ENCODE measurements at places on chromosomes 3 and 15. TPM values are rescaled to one million over a fixed set of nuclear protein-coding genes. Genes with fewer than 3 reads are reported as not detected.

DNA sequence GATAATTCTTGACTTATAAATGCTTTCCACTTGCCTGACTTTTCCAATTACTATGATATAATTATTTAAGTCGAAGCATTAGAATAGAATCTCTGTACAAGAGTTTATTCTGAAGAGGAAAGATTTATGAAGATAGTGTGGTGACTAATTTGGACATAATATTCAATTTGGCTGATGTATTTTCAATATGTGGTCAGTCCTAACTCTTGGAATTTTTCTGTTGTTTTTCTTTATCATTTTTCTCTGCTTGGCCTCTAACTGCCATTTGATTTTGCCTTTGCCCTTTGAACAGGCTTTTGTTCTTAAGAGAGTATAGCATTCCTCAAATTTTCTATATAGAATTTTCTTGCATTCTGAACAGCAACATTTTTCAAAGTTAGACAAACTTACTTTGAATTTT lies 2.6 kb upstream of the MDFIC2 start:
- no peak for DNase-seq

- no peak for DNase-seq
These were observed 125.0 kb upstream of the ROPN1 start for GRCh38 chr3:124116906-124117305.

GRCh38 chr3:182078316-182078715 lies 366.6 kb downstream of the SOX2 start:
- DNase-seq, result no peak

The BOC gene
- total RNA-seq, result 12.6 TPM

The PARP15 gene
- total RNA-seq, result 3.5 TPM

GRCh38 chr15:41648770-41649169 lies 11.4 kb upstream of the MGA start:
- DNase-seq, result no peak

The LRTM1 gene
- not detected for total RNA-seq

DNA sequence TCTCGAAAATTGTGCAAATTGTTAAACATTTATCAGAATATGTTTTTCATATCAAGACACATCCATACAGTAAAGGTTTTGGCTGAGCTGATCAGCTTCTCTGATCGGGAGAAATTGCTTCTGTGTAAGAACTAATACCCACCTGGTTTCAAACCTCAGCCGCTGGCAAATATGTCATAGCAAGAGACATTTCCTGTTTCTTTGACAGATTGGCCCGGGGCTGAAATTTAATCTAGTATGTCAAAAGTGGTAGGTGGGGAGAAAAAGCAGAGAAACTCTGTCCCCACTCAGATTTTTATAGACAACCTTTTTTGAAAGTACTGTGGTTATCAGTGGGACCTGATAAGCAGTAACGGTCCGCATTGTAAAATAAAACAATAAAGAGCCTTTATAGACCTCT lies 88.8 kb upstream of the SLC24A5 start:
- no peak for DNase-seq

GRCh38 chr3:50572158-50572557 lies 2.8 kb downstream of the HEMK1 start:
- peak; percentile 84 for DNase-seq

GRCh38 chr3:120410541-120410940 lies 40.3 kb downstream of the FSTL1 start:
- no peak for DNase-seq

GRCh38 chr3:168121184-168122017 lies 25.7 kb upstream of the GOLIM4 start:
- no peak for DNase-seq

DNA sequence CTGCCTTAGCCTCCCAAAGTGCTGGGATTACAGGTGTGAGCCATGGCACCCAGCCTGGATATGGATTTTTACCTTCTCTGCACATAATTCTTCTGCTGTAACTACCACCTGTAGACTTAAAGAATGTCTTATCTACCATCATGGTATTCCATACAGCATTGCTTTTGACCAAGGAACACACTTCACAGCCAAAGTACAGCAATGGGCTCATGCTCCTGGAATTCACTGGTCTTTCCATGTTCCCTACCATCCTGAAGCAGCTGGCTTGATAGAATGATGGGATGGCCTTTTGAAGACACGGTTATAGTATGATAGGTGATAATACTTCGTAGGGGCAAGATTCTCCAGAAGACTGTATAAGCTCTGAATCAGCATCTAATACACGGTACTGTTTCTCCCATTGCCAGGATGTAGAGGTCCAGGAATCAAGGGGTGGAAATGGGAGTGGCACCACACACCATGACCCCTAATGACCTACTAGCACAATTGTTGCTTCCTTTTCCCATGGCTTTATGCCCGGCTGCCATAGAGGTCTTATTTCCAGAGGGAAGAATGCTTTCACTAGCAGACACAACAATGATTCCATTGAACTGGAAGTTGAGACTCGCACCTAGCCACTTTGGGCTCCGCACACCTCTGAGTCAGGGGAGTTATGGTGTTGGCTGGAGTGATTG lies 60.9 kb upstream of the CDV3 start:
- no peak for DNase-seq

- peak; percentile 57 for DNase-seq
These were observed 44.4 kb upstream of the FAN1 start for GRCh38 chr15:30859091-30859874.

GRCh38 chr15:101203029-101203573 lies 48.7 kb downstream of the CHSY1 start:
- no peak for DNase-seq

GRCh38 chr3:51642462-51642861 lies 28.6 kb upstream of the TEX264 start:
- DNase-seq, result no peak

The PCSK6 gene
- 10.8 TPM for total RNA-seq

GRCh38 chr3:34131091-34131490 lies 332.7 kb downstream of the PDCD6IP start:
- no peak for DNase-seq

The ANKRD34C gene
- total RNA-seq, result not detected

DNA sequence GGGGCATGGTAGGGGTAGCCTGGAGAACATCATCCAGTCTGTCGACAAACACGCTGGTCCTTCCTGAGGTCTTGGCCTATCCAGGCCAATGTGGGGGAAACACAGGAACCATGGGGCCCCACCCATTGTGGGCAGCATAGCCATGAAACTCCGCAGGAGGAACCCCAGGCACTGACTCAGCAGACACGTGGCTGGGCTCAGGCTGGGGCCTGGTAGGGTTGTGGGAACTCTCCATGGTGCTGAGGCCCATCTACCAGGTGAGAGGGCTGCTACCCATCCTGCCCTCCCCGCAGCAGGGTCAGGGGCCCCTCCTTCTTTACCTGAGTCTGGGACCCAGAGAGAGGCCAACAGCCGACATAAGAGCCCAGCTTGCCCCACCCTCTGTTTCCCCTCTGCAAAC lies 22.6 kb upstream of the CACNA2D2 start:
- no peak for DNase-seq

- no peak for DNase-seq
These were observed 259.7 kb downstream of the SOX2 start for GRCh38 chr3:181971424-181971823.

DNA sequence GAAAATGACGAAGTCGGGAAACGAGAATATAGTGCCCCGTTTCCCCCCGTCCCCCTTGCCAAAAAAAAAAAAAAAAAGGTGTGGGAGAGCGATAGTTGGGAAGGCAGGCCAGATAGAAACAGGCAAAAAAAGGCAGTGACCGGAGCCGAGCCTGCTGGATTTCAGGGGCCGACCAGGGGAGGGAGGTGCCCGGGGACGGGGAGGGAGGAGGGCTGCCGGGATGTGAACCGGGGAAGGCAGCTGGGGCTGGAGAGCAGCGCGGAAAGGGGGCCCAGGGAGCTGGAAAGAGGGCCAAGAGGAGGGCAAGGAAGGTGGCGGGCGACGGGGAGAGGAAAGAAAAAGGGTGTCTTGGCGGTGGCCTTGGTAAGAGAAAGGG lies 837 bp downstream of the LRRN1 start:
- DNase-seq, result peak; percentile 50

- no peak for DNase-seq
These were observed 41.2 kb upstream of the ZDHHC23 start for GRCh38 chr3:113906568-113907140.

DNA sequence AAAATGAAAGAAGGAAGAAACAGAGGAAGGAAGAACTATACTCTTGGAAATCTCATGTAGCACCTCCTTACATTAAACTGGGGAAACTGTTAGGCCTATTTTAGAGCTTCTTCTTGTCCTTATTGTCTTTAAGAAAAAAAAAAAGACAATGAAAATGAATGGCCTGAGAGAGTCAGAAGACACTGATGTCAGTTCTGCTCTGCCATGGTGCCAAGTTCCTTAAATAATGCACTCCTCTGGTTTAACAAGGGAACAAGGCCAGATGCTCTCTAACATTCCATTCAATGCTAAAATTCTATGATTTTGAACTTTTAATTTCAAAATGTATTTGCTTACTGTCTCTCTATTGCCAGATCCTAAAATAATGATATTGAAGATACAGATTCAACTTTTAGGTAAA lies 4.4 kb upstream of the MBNL1 start:
- DNase-seq, result no peak

- no peak for DNase-seq
These were observed 481.4 kb upstream of the ALCAM start for GRCh38 chr3:104885214-104885814.

- peak; percentile 80 for DNase-seq
These were observed 195.4 kb upstream of the LPP start for GRCh38 chr3:187958432-187959003.

- DNase-seq, result no peak
These were observed 984.1 kb downstream of the EPHA3 start for GRCh38 chr3:90091549-90091948.

- no peak for DNase-seq
These were observed 252.6 kb downstream of the PLCL2 start for GRCh38 chr3:17137321-17137826.

DNA sequence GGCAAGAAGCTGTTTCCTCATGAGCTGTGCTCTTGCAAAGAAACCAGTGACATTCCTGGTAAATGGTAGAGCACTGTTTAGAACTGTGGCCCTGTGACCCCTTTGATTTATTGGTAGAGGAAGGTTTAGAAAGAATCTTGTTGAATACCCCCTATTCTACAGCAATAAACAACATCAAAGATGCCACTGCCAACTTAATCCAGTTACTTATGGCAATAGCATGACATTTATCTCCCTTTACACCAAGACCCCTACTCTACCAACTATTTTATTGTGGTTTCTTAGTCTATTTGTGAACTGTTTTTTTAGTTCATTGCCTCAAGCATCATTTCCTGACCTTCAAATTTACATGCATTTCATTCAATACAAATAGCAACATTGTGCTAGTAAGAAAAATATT lies 288.6 kb downstream of the EPHA3 start:
- no peak for DNase-seq

DNA sequence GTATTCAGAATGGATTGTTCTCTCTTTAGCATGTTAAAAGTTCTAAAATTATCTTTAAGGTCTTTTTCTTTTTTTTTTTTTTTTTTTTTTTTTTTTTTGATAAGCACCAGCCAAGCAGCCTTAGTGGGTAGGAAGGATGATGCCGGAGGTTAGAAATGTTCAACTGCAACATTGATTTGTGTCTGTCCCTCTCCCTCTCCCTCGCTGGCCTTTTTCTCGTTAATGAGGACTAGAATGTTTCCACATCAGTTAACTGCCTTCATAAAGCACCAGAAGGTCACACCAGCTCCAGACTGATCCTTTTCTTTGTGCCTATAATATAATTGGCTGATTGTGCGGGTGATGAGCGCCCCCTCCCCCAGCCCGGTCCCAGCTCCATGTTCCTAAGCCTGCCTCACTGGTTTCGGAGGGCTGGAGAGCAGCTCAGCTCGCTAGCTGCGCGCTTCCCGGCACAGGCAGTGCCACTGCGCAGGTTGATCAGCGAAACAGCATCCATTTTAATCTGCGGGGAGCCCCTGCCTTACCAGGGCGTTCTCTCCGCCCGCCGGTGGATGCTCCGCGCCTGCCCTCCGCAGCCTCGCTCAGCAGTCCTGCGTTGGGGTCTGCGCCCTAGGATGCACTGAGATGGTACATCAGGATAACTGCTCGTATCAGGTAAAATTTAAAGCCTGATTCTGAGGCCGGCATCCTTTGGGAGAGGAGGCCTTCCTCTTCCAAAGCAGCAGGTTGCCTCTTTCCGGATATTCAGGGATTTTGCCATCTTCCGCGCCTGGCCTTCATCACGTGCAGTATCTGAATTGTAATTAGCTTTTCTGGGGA lies 148.9 kb upstream of the IL12A start:
- DNase-seq, result no peak

DNA sequence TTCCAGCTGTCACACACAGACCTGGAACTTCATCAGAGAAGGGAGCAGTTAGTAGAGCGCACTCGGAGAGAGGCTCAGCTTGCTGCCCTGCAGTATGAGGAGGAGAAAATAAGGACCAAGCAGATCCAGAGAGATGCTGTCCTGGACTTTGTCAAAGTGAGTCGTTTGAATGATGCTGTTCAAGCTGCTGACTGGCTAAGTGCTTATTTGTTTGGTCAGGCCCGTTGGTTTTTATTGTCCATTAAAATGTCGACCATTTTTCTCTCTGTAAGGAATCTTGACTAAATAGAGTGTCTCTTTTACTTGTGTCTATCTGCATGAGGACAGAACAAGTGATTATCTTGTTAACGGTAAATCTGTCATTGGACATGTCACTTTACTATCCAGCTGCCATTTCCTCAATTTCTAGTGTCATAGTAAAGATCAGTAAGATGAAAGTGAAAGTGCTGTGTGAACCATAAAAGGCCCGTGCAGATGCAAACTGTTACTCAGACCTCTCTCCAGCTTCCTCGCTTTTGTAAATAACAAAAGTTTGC lies 56.9 kb downstream of the LRCH3 start:
- no peak for DNase-seq

DNA sequence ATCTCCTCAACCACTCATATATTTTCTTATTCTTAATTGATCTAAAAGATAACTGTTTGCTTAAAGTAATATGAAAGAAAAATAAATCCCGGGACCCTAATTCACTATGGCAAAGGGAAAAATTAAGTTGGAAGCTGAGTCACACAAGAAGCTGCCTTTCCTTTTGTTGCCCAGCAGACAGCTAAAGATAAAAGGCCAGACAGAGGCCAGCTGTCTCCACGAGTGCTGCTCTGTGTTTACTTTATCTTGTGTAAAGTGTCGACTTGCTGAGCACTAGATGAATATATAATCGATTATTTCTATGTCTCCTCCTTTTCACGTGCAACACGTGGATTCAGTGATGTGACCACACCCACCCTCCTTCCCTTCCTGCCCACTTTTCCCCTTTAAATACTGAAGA lies 52.8 kb upstream of the NSMCE3 start:
- no peak for DNase-seq

DNA sequence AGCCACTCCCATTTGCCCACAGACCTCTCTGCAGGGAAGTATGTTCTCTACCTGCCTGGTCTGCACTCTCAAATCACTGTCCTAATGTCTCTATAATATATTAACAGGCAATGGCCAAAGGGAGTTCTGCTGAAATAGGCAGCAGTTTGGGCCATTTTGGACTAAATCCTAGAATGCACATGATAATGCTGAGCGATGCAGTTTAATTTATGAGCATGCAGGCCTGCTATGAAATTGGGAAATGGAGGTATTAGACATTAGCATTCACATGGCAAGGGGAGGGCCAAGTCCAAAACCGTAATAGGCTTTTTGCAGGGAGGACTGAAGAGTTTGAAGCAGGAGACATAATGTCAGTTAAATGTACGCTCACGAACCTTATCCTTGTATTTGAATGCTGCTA lies 31.3 kb downstream of the NMNAT3 start:
- DNase-seq, result no peak

- no peak for DNase-seq
These were observed 39.2 kb downstream of the GOLGB1 start for GRCh38 chr3:121710347-121710746.
